ENCODE measurements at places on chromosomes 6 and 20.
A peak's percentile ranks its signal among the peaks of the same experiment; 100 is the strongest.

DNA sequence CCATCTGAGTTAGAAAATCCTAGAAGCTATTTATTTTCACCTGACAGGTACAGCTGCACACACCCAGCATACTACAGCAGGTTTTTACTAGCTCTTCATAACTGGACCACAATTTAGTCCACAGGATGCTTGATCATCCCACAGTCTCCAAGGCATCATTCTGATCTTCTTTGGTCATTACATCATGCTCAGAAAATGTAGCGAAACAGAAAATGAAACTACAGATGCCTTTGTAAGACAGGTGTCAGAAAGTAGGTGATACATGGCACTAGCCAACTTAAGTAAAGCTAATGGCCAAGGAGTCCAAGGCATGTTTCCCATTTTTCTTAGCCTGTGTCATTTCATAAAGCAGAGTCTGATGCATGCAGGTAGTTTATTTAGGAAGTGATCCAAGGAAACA, 102.3 kb downstream of the HTR1B start:
- DNase-seq, result no peak

DNA sequence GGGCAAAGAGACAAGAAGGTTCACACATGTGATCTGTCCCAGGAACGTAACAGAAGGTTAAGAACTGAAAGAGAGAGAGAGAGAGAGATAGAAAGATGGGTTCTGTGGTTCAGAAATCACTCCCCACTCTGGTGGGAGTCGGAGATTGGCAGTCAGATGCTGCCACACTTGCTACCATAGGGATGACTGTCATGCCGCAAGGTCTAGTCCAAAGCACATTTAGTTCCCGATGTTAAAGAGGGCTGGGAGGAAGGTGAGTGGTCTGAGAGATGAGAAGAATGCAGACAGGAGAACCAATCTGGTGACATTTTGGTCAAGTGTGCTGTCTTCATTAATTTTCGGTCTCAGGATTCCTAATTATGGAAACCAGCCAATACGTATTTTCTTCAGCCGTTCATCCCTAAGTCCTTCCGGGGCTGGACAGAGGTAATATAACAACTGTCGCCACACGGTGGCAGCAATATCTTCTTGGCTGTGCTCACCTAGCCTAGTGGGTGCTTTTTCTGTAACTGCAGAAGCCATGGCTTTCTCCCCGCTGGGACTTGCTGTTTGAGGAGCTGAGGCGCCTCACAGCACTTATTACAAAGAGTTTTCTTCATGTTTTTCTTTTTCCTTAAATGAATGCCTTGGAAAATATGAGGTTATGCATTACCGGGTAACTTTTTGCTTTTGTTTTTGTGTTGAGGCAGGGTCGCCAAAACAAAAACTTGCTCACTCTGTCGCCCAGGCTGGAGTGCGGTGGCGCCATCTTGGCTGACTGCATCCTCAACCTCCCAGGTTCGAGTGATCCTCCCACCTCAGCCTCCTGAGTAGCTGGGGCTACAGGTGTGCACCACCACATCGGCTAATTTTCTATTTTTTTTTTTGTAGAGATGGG, 46.0 kb downstream of the SLC35D3 start:
- DNase-seq, result peak; percentile 67

DNA sequence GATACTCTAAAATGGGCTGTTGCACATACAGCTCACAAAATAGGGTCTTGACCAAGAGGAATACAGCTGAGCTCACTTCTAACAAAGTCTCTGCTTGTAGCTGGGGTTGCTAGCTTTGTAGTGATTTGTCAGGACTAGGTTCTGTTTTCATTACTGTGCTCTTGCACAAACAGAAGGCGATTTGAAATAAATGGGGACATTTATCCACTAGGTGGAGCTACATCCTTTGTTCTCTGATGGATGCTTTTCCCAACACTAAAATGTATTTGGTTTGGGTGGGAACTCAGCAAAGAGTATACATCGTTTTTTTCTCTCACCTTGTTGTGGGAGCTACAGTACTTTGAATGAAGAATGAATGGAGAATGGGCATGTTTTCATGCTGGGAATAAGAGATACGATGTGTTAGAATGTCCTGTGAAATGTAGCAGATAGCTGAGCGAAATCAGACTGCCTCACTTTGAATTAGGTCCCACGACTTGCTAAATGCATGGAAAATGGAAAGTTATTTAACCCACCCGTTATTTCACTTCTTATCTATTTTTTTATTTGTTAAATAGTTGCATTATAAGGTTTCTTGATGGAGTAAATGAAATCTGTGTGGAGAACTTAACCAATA, 494.7 kb upstream of the MAP3K7 start:
- DNase-seq, result peak; percentile 12

DNA sequence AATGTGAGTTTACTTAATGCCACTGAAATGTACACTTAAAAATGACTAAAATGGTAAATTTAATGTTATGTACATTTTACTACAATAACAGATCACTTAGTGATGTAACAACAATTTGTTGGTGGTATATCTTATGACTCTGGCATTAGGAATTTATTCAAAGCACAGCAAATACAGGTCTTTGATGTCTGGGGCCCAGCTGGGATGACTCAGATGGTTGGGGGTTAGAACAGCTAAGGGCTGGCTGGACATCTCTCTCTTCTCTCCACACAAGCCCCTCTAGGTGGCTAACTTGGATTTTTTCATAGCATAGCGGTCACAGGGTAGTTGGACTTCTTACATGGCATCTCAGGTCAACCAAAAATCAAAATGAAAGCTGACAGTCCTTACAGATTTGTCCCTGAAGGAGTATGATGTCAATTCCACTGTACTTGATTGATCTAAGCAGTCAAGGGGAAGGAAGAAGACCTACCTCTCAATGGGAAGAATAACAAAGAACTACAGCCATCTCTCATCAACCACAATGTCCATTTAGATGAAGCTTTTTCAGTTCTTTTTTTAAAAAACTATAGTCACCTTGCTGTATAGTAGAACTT, 37.5 kb upstream of the LCA5 start:
- no peak for DNase-seq

DNA sequence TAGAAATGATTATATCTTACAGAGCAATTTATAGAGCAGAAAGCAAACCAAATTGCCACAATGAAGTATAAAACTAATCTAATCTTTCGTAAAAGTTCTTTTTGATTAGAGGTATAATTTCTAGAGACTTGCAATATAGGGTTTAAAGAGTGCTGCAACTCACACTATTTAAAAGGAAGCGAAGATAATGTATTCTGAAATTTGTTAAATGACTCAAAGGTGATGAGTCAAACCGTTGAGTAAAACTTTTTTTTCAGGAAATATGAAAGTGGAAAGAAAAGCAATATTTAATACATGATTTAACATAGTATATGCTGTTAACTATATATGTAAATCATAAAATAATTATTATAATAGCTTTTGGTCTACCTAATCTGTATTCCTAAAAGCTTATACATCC, 133.6 kb downstream of the SYNE1 start:
- DNase-seq, result no peak

DNA sequence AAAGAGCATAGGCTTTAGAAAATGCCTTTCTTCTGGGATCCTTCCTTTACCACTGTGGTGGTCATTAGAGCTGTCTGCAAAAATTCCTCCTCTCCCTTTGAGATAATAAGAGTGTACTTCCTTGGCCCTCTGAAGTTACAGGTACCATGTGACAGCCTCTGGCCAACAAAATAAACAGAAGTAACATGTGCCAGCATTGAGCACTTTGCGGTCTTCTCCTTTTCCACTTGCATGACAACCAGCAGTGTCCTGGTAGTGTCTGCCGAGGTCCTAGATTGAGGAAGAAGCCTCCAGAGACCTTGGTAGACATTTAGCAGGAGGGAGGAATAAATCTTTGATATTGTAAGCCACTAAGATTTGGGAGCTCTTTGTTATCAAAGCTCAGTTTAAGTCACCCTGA, 87.5 kb upstream of the ARID1B start:
- DNase-seq, result no peak

GRCh38 chr6:111230351-111231089, 143.2 kb downstream of the SLC16A10 start:
- DNase-seq, result no peak

DNA sequence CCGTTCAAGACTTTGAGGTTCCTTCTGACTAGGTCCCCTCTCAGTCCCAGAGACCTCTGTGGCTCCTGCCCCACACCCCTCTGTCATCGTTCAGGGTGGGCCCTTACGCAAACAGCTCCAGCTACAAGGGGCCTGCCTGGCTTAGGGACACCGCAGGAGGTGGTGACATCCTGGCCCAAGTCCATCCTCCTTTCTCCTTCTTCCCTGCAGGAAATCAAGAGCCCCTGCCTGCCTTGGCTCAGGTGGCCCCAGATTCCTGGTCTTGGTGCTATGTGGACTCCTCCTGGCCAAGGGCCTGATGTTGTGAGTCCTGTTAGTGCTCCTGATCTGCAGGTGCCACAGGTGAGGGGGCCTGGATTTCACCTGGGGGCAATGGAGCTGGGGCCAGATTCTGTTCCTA, 8.1 kb downstream of the TREML4 start:
- DNase-seq, result no peak

GRCh38 chr20:49485563-49485962, 3.1 kb upstream of the KCNB1 start:
- DNase-seq, result no peak

GRCh38 chr20:55291261-55291660, 714.1 kb downstream of the CBLN4 start:
- no peak for DNase-seq

- DNase-seq, result no peak
Observed at GRCh38 chr20:40770564-40771307, 81.7 kb upstream of the MAFB start.

DNA sequence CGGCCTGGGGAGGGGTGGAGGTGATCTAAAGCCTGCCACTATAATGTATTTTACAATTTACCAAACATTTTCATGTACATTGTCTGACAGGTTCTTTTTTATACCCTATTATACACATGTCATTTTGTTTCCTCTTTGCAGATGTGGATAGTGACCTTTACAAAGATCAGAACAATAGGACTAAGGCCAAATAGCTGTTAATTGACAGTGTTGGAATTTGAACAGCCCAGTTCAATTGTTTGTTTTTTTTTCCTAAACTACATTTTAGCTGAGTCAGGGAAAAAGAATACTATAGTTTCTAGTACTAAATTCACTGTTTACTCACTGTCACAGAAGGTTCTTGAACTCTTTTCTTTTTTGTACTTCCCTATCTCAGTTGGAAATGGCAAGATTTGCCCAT, 40.2 kb downstream of the PGM3 start:
- DNase-seq, result no peak

DNA sequence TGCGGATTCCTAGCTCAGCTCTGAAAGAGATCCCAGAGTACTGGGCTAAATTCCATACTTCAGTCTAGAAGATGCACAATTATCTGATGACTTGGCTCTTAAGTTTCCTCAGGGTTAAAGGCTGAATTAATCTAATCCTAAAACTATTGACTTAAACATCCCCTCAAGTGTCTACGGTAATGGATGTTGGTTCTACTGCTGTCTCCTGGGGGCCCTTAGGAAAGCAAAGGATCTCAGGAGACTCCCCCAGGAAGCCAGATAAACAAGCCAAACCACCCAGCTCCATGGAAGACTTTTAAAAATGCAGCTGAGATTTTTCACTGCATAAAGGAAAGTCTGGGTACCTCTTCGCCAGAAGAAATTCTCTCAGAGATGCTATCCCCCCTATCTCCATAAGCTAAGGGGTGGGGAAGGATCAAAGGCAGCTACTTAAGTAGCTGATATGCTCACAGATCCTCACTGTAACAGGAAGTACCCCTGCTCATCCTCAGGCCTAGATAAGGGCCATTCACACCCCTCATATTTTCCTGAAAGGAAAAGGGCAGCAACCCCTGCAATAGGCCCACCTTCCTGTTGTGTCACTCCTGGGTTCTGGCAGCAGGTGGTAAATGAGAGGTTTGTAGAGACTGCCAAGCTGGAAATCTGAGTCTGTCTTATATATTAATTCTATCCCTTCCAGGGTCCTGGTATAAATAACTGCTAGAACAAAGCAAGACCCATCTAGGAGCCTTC, 9.3 kb downstream of the NDRG3 start:
- DNase-seq, result no peak

DNA sequence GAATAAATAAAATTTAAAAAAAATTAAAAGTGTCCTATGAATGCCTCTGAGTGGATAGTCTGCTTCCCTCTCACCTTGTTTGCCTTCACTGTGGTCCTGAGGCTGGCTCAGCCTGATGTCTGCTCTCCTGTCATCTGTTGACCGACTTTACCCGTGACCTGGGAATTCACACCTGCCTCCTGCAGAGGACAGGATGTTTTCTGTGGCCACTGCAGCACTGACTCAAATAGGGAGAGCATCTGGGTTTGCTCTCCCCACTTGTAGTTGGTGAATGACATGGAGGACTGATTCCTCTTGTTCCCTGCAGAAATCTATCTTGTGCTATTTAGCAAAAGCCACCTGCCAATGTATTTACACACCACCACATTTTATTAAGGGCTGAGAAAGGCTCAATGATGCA, 52.4 kb upstream of the ERVFRD-1 start:
- peak; percentile 9 for DNase-seq

- no peak for DNase-seq
Observed at GRCh38 chr6:95690328-95690727, 113.0 kb downstream of the MANEA start.

DNA sequence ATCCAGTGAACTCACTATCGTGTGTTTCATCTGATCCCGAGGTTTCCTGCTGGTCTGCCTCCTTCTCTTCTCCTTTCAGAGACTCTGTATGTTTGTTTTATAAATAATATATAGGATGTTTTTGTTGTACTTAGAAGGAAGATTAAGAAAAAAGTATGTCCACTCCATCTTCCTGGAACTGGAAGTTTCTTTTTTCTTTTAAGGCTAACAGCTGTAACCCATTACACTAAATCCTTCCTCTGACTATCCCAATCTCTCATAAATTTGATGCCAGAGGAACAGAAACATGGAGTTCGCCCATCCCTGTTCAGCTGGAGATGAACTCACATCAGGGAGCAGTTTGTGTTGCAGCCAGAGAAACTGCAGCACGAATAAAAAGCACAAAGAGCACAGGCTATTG, 20.7 kb downstream of the RIPK1 start:
- no peak for DNase-seq

- no peak for DNase-seq
Observed at GRCh38 chr6:128532827-128533226, 12.4 kb upstream of the PTPRK start.

- no peak for DNase-seq
Observed at GRCh38 chr20:3067139-3068014, 4.0 kb upstream of the OXT start.

DNA sequence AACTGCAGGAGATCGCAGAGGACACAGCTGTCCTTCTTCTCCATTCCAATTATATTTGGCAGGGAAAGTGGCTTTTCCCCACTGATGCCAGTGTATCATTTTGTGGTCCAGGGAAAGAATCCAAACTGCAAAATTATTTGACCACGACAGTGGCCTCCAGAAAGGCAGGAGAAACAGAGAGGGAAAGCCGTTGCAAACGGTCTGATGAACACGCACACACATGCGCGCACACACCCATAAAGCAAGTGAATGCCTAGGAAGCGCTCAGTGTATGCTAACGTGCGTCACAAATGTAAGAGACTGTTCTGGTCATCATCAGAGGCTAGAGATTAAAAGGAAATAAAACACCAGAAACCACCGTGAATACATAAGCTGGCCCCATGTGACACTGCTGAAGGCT, 54.0 kb downstream of the NPEPL1 start:
- no peak for DNase-seq
